ENCODE measurements at places on chromosomes 7 and 10. TPM values are rescaled to one million over a fixed set of nuclear protein-coding genes. Genes with fewer than 3 reads are reported as not detected.
A peak's percentile ranks its signal among the peaks of the same experiment; 100 is the strongest.

The LAMB1 gene
- 275 TPM for total RNA-seq

The TCERG1L gene
- 0.53 TPM for total RNA-seq

The CPEB3 gene
- total RNA-seq, result 2.3 TPM

The CPVL gene
- total RNA-seq, result 22.1 TPM

The SPDYE8 gene
- total RNA-seq, result 0.22 TPM

- H3K27ac ChIP-seq, result no peak overlapping the region
- H3K4me3 ChIP-seq, result no peak overlapping the region
- no peaks in the 10 kb centered on the region for H3K4me1 ChIP-seq
- no peaks in the 10 kb centered on the region for H3K27me3 ChIP-seq
- peaks cover 17% of the 10 kb centered on the region for H3K36me3 ChIP-seq
These were observed 105.7 kb downstream of the CCNY start for GRCh38 chr10:35442028-35442427.

- no peaks in the 10 kb centered on the region for H3K36me3 ChIP-seq
- no peaks in the 10 kb centered on the region for H3K27me3 ChIP-seq
- no peak overlapping the region for H3K4me3 ChIP-seq
- peak overlapping the region; percentile 84 for H3K27ac ChIP-seq
- DNase-seq, result no peak
These were observed 267.3 kb upstream of the NPVF start for GRCh38 chr7:25495342-25496250.

DNA sequence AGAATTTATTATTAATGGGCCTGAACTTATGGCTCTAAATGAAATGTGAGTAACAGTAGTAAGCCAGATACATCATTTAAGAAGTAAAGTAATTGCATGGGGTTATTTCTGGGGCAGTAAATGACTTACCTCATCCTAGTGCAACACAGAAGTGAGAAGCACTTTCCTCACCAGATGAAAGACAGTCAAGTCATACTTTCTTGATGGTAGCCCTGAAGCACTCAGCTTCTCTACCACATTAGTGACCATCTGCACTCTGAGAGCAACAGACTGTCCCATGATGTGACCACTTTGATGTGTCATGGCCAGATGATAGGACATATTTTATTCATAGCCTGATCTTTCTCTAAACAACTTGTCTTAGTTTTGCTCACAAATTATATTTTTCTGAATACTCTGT lies 369.5 kb upstream of the PHF14 start:
- H3K4me3 ChIP-seq, result no peak overlapping the region
- H3K36me3 ChIP-seq, result no peaks in the 10 kb centered on the region
- H3K27ac ChIP-seq, result no peak overlapping the region
- no peak for DNase-seq
- no peaks in the 10 kb centered on the region for H3K27me3 ChIP-seq
- no peaks in the 10 kb centered on the region for H3K4me1 ChIP-seq

DNA sequence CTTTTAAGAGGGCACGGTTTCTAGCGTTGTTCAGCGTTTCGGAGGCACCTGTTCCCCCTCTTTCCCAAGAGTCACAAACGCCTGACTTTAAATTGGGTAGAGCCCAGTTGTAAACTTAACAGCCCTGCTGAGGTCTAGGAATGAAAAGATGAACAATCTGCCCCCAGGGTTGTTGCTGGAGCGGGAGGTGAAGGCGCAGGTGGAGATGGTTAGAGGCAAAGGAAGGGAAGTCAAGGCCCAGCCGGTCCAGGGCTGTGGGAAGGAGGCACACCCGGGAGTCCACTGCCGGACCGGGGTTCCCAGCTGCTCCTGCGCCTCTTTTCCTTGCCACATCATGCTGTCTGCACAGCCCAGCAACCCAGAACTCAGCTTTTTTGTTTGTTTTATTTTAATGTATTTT lies 770 bp downstream of the PRXL2A start:
- H3K4me3 ChIP-seq, result peak overlapping the region; percentile 96
- H3K4me1 ChIP-seq, result peaks cover 46% of the 10 kb centered on the region
- peaks cover 2% of the 10 kb centered on the region for H3K36me3 ChIP-seq
- no peak for DNase-seq

DNA sequence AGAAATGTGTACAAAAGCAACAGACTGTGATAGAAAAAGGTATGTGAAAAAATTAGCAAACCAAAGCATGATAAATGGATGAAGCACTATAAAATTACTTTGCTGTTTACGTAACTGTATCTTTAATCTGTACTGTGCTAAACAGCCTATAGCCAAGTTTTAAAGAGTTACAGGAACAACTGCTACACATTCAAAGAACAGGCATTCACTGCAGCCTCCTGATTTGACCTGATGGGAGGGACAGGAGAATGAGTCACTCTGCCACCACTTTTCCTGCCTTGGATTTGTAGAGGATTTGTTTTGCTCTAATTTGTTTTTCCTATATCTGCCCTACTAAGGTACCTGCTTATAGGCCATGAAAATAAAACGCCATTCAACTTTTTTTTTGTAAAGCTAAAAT lies 116.1 kb downstream of the FANK1 start:
- no peak overlapping the region for H3K4me3 ChIP-seq
- DNase-seq, result no peak
- peak overlapping the region; percentile 28 for H3K27ac ChIP-seq
- no peaks in the 10 kb centered on the region for H3K27me3 ChIP-seq

DNA sequence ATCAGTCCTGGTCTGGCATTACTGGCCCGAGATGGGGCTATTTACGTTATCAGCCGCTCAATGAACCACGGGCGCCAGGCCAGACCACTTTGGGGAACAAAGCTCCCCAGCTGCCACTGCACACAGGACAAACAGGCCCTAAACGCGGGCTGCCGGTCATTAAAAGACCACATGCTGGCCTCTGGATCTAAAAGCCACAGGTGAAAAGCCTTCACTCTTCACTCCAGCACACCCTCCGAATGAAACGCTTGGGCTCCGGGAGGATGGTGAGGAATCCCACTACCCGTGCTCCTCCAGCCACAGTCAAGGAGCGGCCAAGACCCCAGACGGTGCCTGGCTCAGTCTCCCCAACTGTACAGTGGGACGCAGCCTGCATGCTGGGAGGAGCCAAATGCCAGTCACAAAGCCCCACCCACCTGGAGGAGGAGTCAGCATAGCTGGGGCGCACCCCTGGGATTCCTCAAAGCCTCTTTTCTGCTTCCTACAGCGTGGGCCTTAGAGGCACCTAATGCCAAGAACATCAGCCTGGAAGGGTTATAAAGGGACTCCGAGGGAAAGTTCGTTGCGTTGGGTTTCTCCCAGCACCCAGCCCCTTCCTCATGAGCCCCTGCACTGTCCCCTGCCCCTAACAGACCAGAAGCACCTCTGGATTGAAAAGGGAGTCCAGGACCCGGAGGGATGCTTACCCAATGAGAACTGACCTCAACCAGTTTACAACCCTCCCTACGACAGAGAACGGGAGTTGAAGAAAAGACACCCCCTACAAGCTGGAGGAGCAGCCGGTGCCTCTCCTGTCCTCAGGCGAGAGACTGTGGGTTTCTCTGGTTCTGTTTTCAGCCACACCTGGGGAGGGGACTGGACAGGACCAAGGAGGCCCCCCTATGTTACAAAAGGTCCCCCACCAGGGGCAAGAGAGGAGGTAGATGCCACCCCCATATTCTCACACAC lies 4.7 kb downstream of the PDGFA start:
- H3K36me3 ChIP-seq, result peaks cover 3% of the 10 kb centered on the region
- DNase-seq, result no peak
- H3K27ac ChIP-seq, result peak overlapping the region; percentile 13
- peaks cover 15% of the 10 kb centered on the region for H3K4me1 ChIP-seq
- peak overlapping the region; percentile 21 for H3K4me3 ChIP-seq

DNA sequence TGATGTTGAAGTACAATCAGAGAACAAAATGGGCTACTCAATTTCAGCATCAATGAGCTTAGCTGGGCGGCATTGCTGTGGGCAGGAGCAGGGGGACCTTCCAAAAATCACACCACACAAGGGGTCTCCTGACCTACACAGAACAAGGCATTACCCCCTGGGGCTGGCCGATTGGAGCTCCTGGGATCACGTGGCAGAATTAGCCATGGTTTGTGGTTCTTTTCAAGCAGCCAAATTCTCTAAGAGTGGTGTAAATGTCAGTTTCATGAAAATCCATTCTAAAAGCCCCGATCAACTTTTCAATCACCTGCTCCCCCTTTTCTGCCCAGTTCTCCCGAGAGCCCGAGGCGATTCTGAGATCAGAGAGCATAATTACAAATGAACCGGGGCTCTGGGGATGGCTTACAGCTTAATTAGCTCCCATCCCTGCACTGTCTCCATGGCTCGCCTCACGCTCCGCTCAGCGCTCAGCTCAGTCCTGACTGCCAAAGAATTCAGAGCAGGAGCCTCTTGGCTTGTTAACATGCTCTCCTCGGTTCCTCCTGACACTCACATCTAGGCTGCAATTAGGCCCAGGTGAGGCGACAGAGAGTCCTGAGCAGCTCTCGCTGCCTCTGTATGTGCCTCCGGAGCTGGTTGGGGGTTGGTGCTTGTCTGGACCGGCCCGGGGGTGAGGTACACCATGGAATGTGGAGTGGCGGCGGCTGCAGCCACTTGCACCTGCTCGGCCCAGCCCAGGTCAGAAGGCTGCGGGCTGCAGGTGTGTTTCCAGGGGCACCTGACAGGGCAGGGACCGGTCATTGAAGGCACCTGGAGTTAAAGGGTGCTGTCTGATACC lies 111.8 kb downstream of the WDR11 start:
- H3K27me3 ChIP-seq, result peaks cover 7% of the 10 kb centered on the region
- no peak for DNase-seq
- H3K4me1 ChIP-seq, result peaks cover 18% of the 10 kb centered on the region
- no peaks in the 10 kb centered on the region for H3K36me3 ChIP-seq
- peak overlapping the region; percentile 65 for H3K27ac ChIP-seq

GRCh38 chr10:77328272-77328816 lies 309.3 kb downstream of the KCNMA1 start:
- peak overlapping the region; percentile 83 for H3K27ac ChIP-seq
- peak; percentile 57 for DNase-seq
- peaks cover 38% of the 10 kb centered on the region for H3K4me1 ChIP-seq
- H3K4me3 ChIP-seq, result no peak overlapping the region

DNA sequence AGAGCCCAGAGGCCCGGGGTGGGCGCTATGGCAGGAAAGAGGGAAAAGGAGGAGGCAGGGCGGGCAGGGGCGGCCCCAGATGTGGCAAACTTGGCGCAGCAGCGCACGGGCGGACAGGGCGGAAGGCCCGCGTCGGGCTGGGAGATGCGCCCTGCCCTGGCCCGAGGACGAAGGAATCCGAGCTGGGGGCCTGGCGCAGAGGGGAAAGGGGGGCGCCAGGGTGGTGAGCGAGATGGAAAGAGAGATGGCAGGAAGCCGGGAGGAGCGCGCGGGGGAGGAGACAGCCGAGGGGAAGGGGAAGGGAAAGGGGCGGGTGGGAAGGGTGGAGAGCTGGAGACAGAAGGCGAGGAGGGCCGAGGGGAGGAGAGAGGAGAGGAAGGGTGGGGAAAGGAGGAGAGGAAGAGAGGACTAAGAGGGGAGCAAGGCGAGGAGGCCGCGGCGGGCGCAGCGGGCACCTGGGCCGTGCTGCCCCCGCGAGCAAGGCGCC lies at the start of gene MARVELD1:
TSS of gene MARVELD1 (plus strand) at position 392 of the 487 bp plus-strand sequence. CDS start 147 bp downstream, outside the sequence.
- H3K4me1 ChIP-seq, result peaks cover 11% of the 10 kb centered on the region
- H3K27ac ChIP-seq, result peak within 1 kb of the TSS; percentile 97
- H3K4me3 ChIP-seq, result peak within 1 kb of the TSS; percentile 94
- H3K27me3 ChIP-seq, result peaks cover 45% of the 10 kb centered on the region
- H3K36me3 ChIP-seq, result peaks cover 1% of the 10 kb centered on the region
- no peak for DNase-seq

GRCh38 chr7:20894806-20895205 lies 108.1 kb upstream of the SP8 start:
- no peaks in the 10 kb centered on the region for H3K4me1 ChIP-seq
- no peak overlapping the region for H3K4me3 ChIP-seq
- H3K27me3 ChIP-seq, result no peaks in the 10 kb centered on the region
- H3K36me3 ChIP-seq, result no peaks in the 10 kb centered on the region
- H3K27ac ChIP-seq, result no peak overlapping the region
- DNase-seq, result no peak

DNA sequence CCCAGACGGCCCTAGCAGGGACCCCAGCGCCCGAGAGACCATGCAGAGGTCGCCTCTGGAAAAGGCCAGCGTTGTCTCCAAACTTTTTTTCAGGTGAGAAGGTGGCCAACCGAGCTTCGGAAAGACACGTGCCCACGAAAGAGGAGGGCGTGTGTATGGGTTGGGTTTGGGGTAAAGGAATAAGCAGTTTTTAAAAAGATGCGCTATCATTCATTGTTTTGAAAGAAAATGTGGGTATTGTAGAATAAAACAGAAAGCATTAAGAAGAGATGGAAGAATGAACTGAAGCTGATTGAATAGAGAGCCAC lies 184 bp downstream of the CFTR start:
- peaks cover 8% of the 10 kb centered on the region for H3K4me1 ChIP-seq
- H3K4me3 ChIP-seq, result peak overlapping the region; percentile 78
- peaks cover 35% of the 10 kb centered on the region for H3K27me3 ChIP-seq
- no peak for DNase-seq

- no peak for DNase-seq
- H3K4me3 ChIP-seq, result no peak overlapping the region
- no peak overlapping the region for H3K27ac ChIP-seq
These were observed 105.3 kb downstream of the ARHGAP21 start for GRCh38 chr10:24618401-24618800.

DNA sequence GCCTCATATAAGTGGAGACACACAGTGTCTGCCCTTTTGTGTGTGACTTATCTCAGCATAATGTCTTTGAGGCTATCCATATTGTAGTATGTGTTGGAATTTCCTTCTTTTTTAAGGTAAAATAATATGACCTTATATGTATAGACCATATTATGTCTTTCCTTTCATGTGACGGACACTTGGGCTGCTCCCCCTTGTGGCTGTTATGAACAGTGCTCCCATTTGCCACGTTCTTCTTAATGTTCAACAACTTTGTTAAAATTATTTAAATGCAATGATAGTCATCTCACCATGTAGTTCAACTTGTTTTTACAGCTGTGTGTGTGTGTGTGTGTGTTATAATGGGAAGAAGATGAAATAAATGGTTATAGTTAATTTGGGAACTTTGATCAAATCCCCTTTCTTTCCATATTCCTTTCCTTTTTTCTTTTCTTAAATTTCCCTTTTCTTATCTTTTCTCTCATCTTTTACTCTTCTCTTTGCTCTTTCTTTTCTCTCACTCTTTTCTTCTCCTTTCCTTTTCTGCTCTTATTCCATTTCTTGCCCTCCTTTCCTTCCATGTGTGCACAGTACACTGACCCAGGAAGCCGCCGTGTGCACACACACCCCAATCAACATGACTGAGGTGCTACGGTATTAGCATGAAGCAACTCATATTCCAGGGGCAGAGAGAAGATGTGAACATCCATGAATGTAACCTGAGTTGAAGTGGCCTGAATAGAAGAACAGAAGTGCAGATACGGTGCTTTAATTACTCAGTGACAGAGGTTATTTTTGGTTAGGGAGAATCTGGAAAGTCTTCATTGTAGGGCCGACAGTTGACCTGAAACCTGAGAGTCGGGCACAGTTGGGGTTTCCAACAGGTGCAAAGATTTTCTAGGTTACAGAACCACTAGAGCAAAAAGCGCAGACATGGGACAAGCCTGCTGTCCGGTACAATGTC lies 596.6 kb downstream of the SDK1 start:
- H3K27me3 ChIP-seq, result no peaks in the 10 kb centered on the region
- no peaks in the 10 kb centered on the region for H3K36me3 ChIP-seq
- H3K4me3 ChIP-seq, result no peak overlapping the region
- peaks cover 7% of the 10 kb centered on the region for H3K4me1 ChIP-seq
- no peak overlapping the region for H3K27ac ChIP-seq

- H3K4me1 ChIP-seq, result no peaks in the 10 kb centered on the region
- no peaks in the 10 kb centered on the region for H3K36me3 ChIP-seq
- H3K27me3 ChIP-seq, result peaks cover 48% of the 10 kb centered on the region
- no peak overlapping the region for H3K4me3 ChIP-seq
- DNase-seq, result no peak
- H3K27ac ChIP-seq, result no peak overlapping the region
These were observed 39.0 kb upstream of the PCBD1 start for GRCh38 chr10:70927189-70927943.

All from progenitor cell of endocrine pancreas (in vitro differentiated cells).